ENCODE measurements at places on chromosomes 5 and 9.

DNA sequence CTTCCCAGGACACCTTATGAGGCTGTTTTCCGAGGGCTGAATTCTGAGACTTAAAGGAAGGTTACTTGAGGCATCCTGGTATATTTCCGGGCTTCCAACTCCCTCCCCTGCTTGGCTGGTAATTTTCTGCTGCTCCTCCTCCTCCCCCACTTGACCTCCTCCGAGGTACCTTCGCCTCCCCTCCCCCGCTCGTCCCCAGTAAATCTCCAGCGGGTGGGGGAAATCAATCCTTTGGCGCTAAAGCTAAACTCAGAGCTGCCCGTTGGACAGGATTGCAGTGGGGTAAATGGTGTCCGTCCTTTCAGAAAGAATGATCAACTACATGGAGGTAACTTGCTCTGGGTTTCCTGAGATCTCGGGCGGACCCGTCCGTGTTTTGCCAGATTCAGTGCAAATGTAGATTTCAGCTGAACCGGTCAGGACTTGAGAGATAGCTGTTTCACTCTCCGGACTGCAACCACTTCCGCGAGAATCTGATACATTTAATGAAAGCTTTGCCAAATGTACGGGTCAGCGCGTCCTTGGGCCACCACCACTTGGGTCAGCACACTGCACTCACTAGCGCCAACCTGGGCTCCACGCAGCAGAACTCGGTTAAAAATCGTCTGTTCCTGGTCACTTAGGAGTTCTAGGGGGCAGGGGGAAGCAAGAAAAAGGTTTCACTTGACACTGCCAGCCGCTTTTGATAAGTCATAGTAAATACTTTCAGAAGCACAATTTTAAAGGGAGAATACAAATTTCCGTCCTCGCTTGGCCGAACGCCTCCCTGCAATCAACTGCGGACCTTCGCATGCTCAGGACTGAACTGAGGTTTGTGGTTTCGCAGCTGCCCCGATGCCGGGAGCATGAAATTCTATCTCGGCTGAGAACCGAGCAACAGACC lies 4.6 kb upstream of the ISL1 start:
- H3K36me3 ChIP-seq = no peaks in the 10 kb centered on the region
- H3K4me1 ChIP-seq = peaks cover 35% of the 10 kb centered on the region
- no peak overlapping the region for H3K27ac ChIP-seq
- H3K27me3 ChIP-seq = peaks cover 81% of the 10 kb centered on the region

- no peak overlapping the region for H3K27ac ChIP-seq
- no peak overlapping the region for H3K4me3 ChIP-seq
- H3K27me3 ChIP-seq = no peaks in the 10 kb centered on the region
- no peaks in the 10 kb centered on the region for H3K36me3 ChIP-seq
These were observed 101.2 kb downstream of the TRIM36 start for GRCh38 chr5:115068239-115069086.

DNA sequence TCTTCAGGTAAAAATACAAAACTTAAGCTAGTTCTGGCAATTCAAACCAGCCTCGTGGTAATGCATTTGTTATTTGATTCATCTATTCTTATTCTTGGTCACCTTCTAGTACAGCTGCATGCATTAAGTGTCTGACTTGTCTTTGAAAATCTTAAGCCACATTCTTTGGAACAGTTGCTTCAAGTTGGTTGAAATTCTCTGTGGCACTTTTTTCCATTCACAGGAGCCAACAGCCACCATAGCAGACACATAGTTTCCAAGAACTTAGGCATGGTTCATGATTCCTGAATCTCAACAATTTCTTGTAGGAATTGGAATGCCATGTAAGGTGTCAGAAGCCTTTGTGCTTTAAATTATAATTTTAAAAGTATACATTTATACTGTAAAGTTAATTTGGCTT lies 47.4 kb upstream of the MEF2C start:
- no peaks in the 10 kb centered on the region for H3K27me3 ChIP-seq
- H3K36me3 ChIP-seq = no peaks in the 10 kb centered on the region
- no peak for DNase-seq
- no peaks in the 10 kb centered on the region for H3K4me1 ChIP-seq
- H3K27ac ChIP-seq = no peak overlapping the region

DNA sequence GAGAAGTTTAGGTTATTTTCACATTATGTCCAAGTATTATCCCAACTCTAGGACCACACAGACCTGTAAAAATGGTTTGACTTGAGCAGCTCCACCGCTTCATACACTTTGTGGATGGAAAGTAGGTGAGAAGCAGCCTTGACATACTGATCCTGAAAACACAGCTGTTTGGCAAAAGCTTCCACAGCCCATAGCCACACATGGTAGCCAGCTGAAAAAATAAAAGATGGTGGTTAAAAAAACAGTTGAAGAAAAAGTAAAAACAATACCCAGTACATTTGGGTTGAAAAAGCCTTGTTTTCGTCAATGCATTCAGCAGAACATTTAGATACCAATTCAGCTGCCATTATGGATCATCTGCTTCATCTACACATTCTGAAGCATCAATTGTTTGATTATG lies 36.7 kb downstream of the GEMIN5 start:
- H3K27me3 ChIP-seq = no peaks in the 10 kb centered on the region
- no peak overlapping the region for H3K4me3 ChIP-seq
- H3K27ac ChIP-seq = peak overlapping the region; percentile 90
- H3K36me3 ChIP-seq = peaks cover 88% of the 10 kb centered on the region

DNA sequence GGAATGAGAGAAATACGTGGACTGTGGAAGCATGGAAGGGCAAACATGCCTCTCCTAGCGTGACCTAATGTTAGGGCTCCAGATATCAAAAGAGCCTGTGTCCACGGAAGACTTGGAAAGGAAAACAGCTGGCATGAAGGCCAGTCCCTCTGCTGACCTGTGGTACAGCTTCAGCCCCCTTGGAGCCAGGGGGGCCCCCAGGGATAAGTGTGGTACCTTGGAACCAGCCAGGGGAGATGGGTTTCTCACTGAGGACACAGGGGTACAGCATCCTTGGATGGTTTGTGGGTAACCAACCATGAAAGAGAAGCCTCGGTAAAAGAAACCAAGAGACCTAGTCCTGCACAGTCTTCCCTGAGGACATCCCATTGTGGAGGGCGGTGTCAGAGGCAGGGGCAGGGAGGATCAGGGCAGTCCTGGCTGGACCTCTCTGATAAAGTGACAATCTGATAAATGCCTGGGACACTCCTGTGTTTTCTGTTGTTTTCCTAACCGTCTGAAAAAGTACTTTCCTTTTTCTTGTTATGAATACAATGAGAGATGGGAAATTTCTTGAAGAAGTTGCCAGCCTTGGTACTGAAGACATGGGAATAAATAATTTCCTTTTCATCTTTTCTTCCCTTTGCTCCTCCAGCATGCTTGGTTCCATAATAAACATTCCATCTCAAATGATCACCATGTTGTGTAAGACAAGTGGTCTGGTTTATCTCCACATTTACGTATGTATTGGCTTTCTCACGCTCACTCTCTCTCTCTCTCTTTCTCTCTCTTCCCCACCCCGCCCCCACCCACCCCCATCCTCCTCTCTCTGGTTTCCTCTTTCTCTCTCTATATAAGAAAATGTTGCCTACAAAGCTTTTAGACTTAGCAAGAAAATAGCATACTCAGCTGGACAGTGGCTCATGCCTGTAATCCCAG lies 102.1 kb downstream of the SUSD1 start:
- no peaks in the 10 kb centered on the region for H3K27me3 ChIP-seq
- peaks cover 12% of the 10 kb centered on the region for H3K4me1 ChIP-seq
- no peak overlapping the region for H3K27ac ChIP-seq
- DNase-seq = no peak
- no peaks in the 10 kb centered on the region for H3K36me3 ChIP-seq

DNA sequence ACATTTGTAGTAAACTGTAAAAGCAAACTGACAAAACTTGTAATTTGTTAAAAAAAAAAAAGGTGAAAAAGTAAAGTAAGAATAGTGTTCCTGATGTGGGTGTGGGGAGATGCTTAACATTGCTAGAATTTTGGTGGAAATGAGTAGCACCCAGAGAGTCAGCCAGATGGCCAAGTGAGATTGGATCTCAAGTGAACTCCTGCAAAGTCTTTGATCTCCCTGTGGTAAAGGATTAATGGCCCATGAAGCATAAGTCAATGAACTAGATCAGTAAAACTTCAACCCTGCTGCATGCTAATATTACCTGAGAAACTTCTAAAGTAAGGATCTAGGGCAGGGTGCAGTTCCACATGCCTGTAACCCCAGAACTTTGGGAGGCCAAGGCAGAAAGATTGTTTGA lies 19.0 kb upstream of the FAM169A start:
- H3K27me3 ChIP-seq = no peaks in the 10 kb centered on the region
- H3K4me3 ChIP-seq = no peak overlapping the region
- no peak for DNase-seq
- H3K27ac ChIP-seq = no peak overlapping the region
- H3K4me1 ChIP-seq = no peaks in the 10 kb centered on the region
- H3K36me3 ChIP-seq = no peaks in the 10 kb centered on the region

- H3K4me3 ChIP-seq = no peak overlapping the region
- no peak for DNase-seq
- no peaks in the 10 kb centered on the region for H3K36me3 ChIP-seq
- H3K4me1 ChIP-seq = peaks cover 5% of the 10 kb centered on the region
These were observed 103.0 kb downstream of the NTRK2 start for GRCh38 chr9:84772511-84772910.

- no peaks in the 10 kb centered on the region for H3K36me3 ChIP-seq
- H3K27me3 ChIP-seq = peaks cover 43% of the 10 kb centered on the region
- H3K4me1 ChIP-seq = peaks cover 51% of the 10 kb centered on the region
- no peak for DNase-seq
- H3K27ac ChIP-seq = no peak overlapping the region
- peak overlapping the region; percentile 46 for H3K4me3 ChIP-seq
These were observed 38.3 kb upstream of the TIFAB start for GRCh38 chr5:135490245-135491037.

DNA sequence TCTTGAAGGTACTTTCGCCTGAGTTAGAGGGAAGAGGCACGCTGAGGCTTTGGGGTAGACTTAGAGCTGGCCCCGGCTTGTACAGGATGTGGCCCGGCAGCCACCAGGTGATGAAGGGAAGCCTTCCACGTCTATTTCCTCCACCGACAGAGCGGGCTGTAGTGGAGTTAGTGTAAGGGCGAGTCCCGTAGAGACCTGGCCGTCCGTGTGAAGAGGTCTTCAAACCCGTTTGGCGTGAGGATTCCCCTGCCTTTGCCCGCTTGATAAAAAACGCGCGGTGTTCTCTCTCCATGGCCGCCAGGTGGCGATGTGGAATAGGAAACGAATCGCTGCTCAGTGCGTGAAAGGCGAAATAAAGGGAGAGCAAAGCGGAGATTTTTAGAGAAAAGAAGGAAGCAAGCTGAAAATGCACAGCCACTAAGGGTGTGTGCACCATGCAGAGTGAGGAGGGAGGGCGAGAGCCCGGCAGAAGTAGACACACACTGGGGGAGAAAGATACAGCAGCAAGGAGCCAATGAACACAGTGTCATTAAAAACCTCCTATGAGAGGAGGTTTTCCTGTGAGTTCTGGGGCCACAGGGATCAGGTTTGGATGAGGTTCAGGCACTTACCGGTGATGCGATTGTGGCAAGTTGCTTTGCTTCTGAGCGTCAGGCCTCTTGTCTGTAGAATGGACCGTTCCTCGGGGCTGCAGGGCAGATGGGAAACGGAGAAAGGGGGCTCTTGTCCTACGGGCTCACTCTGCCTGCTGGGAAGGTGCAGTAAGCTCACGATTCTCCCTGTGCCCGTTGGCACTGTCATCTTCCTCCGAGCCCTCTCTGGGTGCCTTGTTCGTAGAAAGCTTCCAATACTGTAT lies 34.2 kb downstream of the STC2 start:
- H3K27ac ChIP-seq = no peak overlapping the region
- H3K4me1 ChIP-seq = peaks cover 13% of the 10 kb centered on the region
- H3K27me3 ChIP-seq = peaks cover 16% of the 10 kb centered on the region
- no peak for DNase-seq
- no peaks in the 10 kb centered on the region for H3K36me3 ChIP-seq
- no peak overlapping the region for H3K4me3 ChIP-seq

- no peaks in the 10 kb centered on the region for H3K36me3 ChIP-seq
- no peak overlapping the region for H3K4me3 ChIP-seq
- no peak overlapping the region for H3K27ac ChIP-seq
- no peaks in the 10 kb centered on the region for H3K4me1 ChIP-seq
- no peaks in the 10 kb centered on the region for H3K27me3 ChIP-seq
- DNase-seq = no peak
These were observed 215.3 kb downstream of the PRELID2 start for GRCh38 chr5:145619806-145620310.

DNA sequence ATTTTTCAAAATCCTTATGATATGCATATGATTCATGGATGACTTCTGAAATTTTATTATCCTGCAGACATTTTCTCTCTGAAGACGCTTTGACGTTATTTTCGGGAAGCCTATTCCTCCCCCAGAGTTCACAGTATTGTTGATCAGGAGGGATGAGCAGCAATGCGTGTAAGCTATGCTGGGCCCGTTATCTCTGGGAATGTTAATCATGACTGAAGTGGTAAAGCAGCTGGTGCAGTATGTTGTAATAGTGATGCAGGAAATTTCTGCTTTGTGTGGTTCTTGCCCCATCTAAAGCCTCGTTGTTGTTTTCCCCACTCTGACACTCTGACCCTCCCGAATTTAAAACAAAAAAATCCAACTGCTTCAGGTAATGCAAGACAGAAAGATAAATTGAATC lies 1797.8 kb upstream of the WWC1 start:
- no peaks in the 10 kb centered on the region for H3K4me1 ChIP-seq
- no peaks in the 10 kb centered on the region for H3K36me3 ChIP-seq
- no peak overlapping the region for H3K27ac ChIP-seq
- no peak for DNase-seq

DNA sequence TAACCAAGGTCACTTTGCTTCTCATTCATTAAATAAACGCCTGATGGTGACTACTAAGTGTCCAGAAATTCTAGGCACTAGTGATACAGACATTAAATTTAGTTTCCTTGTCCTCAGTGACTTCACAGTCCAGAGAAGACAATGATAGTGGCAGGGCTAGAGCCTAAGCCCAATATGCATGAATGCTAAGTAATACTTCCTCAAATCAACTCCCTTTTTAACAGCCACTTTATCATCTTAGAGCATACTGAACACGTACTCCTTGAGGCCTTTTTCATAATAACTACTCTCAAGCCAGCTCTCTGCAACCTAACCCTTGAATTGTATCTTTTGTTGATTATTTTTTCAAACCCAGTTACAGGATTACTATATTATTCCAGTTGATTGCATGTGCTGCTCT lies 74.1 kb downstream of the STX17 start:
- H3K27me3 ChIP-seq = no peaks in the 10 kb centered on the region
- no peak overlapping the region for H3K27ac ChIP-seq
- no peaks in the 10 kb centered on the region for H3K4me1 ChIP-seq
- DNase-seq = no peak
- peaks cover 18% of the 10 kb centered on the region for H3K36me3 ChIP-seq
- H3K4me3 ChIP-seq = no peak overlapping the region

GRCh38 chr5:135565266-135565665 lies 13.5 kb downstream of the CXCL14 start:
- H3K4me3 ChIP-seq = no peak overlapping the region
- H3K4me1 ChIP-seq = peaks cover 48% of the 10 kb centered on the region
- peak overlapping the region; percentile 31 for H3K27ac ChIP-seq
- H3K27me3 ChIP-seq = no peaks in the 10 kb centered on the region
- H3K36me3 ChIP-seq = no peaks in the 10 kb centered on the region
